ENCODE measurements at places on chromosomes 11 and 22. TPM values are rescaled to one million over a fixed set of nuclear protein-coding genes. Genes with fewer than 3 reads are reported as not detected.

Gene SHISAL1
- total RNA-seq: 0.55 TPM

Gene GAL
- not detected for total RNA-seq

Gene TMEM45B
- 0.10 TPM for total RNA-seq

Gene MRGPRX3
- not detected for total RNA-seq

Gene C22orf15
- total RNA-seq: not detected

Gene GRAP2
- total RNA-seq: 1.2 TPM

Gene DEUP1
- not detected for total RNA-seq

Gene IPO7
- total RNA-seq: 146 TPM

DNA sequence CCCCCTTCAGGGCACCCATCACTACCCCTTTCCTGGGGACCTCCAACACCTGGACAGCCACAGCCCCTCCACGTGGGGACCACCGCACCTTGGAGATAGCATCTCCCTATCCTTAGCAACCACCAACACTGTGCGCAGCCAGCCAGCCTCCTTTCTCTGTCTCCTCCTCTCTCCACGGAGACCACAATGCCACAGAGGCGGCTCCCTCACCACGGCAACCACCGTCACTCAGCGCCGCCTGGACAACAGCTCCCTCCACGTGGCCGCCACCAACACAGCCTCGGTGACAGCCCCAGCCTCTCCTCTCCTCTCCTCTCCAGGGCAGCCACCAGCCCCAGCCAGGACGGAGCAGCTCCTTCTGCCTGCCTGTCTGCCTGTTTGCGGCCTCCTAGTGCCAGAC, 10.5 kb downstream of the ELFN2 start:
- no peak for DNase-seq

DNA sequence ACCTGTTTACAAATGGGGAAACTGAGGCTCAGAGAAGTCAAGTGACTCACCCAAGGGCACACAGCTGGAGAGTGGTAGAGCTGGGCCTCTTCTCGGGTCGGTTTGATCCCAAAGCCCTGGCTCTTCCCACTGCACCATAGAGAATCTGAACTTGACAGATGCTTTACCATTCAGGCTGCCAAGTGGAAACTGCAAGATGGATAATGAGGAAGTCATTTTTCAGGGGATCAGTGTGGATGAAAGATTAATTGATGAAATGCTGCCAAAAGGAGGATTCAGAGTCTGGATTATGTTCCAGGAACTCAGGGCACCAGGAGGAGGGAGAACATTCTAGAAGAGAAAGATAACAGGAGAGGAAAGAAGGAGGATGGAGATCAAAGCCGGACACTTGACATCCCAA, 185.9 kb upstream of the ZBED5 start:
- no peak for DNase-seq

- no peak for DNase-seq
Observed at GRCh38 chr22:46454504-46455269, 82.7 kb downstream of the CELSR1 start.

- DNase-seq: no peak
Observed at GRCh38 chr11:96373826-96374225, 15.9 kb downstream of the CCDC82 start.

GRCh38 chr11:13963949-13964770, 1.6 kb downstream of the SPON1 start:
- DNase-seq: peak; percentile 51

GRCh38 chr11:31676280-31676982, 134.7 kb downstream of the PAX6 start:
- no peak for DNase-seq

GRCh38 chr11:95252586-95252985, 21.6 kb upstream of the SESN3 start:
- no peak for DNase-seq

DNA sequence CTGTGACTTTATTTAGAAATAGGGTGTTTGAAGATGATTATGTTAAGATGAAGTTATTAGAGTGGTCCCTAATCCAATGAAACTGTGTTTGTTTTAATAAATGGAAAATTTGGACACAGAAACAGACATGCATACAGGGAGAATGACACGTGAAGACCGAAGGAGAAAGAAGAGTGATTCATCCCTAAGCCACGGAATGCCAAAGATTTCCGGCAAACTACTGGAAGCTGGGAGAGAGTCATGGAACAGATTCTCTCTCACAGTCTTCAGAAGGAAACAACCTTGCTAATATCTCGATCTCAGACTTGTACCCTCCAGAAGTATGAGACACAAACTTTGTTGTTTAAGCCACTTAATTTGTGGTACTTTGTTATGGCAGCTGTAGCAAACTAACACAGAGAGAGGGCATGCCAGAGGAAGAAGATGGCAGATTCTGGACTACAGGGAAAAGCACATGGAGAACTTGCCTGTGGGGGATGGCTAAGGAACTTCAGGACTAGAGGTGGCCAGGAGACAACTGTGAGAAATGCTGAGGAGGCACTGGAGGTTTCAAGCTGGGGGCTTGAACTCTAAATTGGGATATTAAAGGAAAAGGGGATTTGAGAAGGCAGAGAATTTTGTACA, 733.5 kb upstream of the CCDC90B start:
- no peak for DNase-seq

GRCh38 chr11:124863826-124864165, 1.4 kb upstream of the ROBO3 start:
- DNase-seq: no peak

DNA sequence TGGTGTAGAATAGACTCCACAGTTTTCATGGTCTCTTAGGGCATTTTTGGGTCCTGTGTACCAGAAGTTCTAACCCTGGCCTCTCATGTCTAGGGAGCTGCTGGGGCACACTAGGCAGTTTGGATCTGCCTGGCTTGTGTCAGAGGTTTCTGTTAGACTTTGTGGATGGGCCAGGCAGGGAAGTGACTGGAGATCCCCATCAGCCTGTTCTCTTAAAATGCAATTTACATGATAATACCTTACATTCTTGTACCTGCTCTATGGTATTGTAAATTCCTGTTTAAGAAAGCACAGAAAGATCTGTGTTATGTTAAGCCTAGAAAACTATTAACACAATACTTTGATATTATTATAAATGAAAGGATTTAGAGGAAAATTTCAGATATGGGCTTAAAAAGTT, 104.0 kb downstream of the ARHGAP42 start:
- no peak for DNase-seq

DNA sequence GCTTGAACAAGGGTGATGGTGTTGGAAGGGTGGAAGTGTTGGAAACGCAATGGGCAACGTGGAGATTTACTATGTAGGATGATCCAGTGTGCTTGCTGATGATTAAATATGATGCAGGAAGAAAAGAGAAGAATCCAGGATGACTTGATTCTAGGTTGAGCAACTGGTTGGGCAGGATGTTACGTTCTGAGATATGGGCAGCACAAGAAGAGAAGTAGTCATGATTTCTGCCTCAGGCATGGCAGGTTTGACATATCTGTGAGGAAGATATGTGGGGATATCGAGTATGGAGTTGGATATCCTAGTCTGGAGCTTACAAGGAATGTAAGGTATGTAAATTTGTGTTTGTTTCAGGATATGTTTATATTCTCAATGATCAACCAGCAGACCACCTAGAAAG, 1.9 kb downstream of the OR52K1 start:
- no peak for DNase-seq

DNA sequence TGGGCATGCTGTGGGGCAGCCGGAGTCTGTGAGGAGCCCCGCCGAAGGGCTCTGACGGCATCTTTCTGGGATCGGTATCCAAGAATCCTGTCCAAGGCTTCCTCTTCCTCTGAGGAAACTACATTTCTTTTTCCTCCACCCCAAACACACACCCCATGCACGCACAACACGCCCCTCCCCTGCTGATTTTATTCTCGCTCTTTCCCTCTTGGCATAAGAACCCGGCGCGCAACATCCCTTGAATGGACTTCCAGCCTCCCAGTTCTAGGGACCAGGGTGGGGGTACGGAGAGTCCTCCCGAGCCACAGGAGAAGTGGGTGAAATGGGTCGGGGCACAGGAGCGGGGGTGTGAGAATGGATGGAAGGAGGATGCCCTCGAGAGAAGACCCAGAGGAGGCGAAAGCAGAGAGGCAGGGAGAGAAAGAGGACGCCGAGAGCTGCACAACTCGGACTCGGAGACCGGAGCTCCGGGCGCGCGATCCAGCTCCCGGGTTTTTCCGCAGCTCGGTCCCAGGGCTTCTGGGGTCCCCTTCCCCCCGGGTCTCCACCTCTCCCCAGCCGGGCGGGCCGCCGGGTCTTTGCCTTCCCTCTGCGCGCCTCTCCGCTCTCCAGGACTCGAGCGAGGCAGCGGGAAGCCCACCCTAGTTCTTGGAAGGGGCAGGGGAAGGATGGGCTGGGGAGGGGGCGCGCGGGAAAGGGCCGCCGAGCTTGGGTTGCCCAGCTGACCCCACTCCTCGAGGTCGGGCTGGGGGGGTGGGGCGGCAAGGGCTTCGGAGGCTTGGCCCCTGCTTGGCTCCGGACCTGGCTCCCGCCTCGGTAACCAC, 1.5 kb upstream of the LARGE1 start:
- DNase-seq: peak; percentile 80

DNA sequence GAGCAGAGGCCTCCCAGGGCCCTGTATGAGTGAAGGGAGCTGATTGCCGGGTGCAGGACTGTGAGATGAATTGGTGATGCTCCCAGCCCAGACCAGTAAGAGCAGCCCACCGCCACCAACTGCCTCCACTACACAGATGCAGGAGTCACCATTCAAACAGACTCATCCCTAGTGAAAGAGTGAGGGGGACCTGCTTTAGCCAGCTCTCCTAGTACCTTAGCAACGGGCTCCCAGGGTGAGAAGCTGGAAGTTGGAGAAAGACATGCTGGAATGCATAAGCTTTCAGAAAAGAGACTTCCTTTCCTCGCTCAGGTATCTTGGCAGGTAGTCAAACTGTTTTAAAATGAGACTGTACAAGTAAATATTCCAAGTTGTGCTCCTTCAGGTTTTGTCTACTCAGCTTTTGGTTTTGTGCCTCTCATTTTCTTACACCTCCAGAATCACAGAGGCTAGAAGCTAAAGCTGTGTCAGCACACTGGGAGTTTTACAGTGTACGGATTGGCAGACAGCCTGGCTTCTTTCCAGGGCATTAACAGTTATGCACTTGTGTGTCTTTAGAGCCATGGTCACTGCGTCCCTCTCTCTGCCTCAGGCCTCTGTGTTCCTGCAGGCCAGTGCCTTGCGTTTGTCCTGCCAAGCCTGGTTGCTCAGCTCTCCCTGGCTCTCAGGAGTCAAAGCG, 146.2 kb downstream of the ATXN10 start:
- DNase-seq: peak; percentile 62

DNA sequence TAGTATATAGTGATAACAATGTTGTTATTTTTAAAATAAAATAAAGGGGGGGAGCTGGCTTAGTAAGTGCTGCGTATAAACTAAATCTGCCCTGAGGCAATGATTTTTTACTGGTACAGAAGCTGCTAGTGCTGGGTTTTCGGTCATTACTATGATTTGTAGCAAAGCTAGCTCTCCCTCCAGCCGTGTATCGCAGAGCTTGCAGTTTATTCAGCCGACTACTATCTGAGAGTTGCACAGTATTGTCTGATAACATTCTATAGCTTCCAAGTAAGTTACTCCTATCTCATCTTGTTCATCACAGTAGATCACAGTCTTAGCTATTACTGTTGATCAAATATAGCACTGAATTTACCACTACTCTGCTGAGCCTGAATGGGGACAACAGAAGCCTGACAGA, 805.5 kb upstream of the ARHGAP42 start:
- no peak for DNase-seq

DNA sequence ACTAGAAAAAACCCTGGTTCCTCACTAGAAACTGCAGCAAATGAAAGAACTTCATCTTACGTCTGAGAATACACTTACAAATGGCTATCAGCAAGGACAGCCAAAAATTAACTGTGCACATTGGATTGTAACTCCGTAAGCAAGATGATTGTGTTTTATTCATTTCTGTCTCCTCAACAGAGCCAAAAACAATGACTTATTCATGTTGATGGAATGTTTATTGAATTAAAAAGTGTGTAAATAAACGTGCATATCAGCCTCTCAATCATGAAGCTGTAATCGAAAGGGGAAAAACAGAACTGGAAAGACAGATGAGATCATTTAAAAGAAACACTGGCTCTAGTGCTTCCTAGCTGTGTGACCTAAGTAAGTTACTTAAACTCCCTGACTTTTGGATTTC, 307.5 kb upstream of the ZC3H12C start:
- no peak for DNase-seq

GRCh38 chr11:115665175-115665821, 161.1 kb upstream of the CADM1 start:
- no peak for DNase-seq

GRCh38 chr11:122814401-122814800, 23.9 kb upstream of the CRTAM start:
- DNase-seq: no peak

GRCh38 chr11:92852229-92852628, 117.2 kb upstream of the MTNR1B start:
- no peak for DNase-seq

DNA sequence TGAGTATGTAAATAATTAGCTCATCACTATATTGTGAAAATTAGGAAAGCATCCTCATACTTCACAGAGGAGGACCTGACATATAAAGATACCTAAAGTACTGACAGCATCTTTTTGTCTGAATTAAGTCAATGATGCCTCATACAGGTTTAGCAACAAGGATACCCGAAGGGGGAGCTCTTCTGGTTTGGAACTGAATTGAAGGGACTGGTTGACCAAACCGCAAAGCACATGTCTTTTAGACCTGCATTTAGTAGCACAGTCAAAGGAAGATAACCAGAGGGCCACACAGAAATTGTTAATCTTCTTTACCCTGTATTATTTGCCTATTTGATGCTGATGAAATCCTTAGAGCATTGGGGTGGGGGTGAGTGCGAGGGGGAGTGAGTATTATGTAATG, 12.9 kb upstream of the WT1 start:
- DNase-seq: no peak

GRCh38 chr11:11620921-11621572, 758 bp downstream of the GALNT18 start:
- DNase-seq: peak; percentile 71

- DNase-seq: no peak
Observed at GRCh38 chr11:86228269-86229038, 16.1 kb upstream of the EED start.

DNA sequence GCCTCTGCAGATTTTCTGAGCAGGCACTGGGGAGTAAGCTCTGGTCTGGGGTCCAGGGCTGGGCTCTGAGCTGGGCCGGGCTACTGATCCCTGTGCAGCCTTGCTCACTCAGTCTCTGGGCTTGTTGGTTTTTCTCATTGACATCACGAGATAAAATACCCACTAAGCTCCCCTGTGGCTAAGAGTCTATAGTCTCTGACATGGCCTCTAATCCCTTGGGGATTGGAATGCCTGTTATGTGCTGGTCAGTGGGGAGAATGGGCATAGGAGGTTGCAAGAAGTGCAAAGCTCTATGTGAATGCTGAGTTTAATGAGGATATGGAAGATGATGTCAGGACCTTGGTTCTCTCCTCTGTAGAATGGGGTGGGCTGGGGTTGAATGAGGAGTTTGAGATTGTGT, 23.3 kb downstream of the ELF5 start:
- DNase-seq: no peak

Measured in left ventricle myocardium superior (tissue), 1 donor.